Chondrocyte (in vitro differentiated cells): ENCODE measurements at places on chromosomes 5 and 9. TPM values are rescaled to one million over a fixed set of nuclear protein-coding genes. Genes with fewer than 3 reads are reported as not detected.

DNA sequence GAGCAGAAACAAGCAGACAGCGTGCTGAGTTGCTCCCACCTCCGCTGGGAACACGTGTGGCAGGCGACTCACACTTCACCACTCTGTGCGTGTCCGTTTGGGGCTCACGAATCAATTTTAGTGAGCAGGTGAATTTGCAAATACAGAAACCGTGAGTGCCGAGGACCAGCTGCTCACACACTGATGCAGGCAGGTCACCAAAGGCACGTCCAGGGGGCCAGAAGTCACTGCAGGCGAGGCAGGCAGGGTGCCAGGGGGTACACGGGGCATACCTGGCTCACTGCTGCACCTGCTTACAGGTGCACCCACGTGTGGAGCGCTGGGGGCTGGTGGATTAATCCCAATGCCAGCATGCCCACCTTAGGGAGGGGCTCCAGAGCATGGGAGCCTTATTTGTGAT lies 68.8 kb downstream of the ZNF354C start:
- peak; percentile 78 for DNase-seq
- H3K4me3 ChIP-seq = no peak overlapping the region
- H3K4me1 ChIP-seq = no peaks in the 10 kb centered on the region
- no peak overlapping the region for H3K27ac ChIP-seq

- DNase-seq = no peak
- peaks cover 36% of the 10 kb centered on the region for H3K4me1 ChIP-seq
- peaks cover 7% of the 10 kb centered on the region for H3K36me3 ChIP-seq
- H3K27ac ChIP-seq = peak overlapping the region; percentile 5
These were observed 243.6 kb upstream of the HAPLN1 start for GRCh38 chr5:83964271-83964670.

DNA sequence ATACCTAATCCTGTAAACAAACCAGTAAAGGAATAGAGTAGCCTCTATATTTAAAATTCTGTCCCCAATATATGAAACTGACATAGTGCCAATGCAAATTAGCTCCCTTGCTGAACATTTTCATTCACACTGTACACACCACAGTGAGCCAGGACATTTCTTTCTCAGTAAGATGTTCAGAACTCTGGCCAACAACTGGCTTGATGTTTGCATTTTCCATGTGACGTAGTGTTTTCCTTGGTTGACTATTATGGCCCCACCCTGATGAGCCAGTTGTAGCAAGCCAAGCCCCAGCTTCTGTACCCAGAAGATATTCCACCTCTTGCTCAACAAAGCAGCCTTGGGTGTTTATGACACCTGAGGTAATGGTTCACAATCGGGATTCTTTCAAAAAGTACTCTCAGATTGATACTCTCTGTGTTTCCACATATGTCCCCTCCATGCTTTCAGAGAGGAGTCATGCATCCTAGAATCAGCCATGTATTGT lies 17.7 kb upstream of the ANXA1 start:
- H3K27me3 ChIP-seq = no peaks in the 10 kb centered on the region
- no peak overlapping the region for H3K27ac ChIP-seq
- peaks cover 31% of the 10 kb centered on the region for H3K4me1 ChIP-seq
- no peaks in the 10 kb centered on the region for H3K36me3 ChIP-seq
- no peak overlapping the region for H3K4me3 ChIP-seq

DNA sequence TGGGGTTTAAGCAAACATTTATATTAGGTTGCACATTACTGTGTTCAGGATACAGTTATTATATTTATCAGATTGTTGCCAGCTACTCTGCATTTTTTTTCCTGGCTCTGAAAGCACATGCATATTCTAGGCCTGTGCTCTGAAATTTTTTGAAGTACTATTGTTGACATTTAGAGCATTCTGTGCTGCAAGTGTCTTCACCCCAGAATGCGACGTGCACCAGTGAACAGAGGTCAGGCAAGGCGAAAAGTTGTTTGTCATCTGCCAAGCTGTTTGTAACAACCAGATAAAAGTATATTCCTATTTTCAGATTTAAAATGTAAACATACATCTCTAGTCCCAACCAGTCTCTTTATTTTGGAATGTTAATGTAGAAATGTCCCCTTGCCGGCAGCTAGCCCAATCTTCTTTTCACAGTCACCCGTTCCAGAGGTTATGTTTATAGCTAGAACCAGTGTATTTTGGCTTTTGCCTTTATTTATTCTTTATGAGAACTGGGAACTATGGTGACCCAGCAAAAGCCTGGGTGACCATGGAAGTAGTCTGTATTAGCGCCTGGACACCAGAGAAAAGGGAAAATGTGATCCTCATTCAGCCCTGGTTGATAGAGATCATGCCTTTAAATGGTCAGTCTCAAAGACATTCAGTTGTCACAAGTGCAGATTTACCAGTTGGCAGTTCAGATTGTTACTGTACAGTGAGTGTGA lies 84.6 kb downstream of the NDUFAF2 start:
- no peak for DNase-seq
- no peaks in the 10 kb centered on the region for H3K36me3 ChIP-seq
- peaks cover 19% of the 10 kb centered on the region for H3K4me1 ChIP-seq
- H3K27ac ChIP-seq = no peak overlapping the region
- H3K27me3 ChIP-seq = no peaks in the 10 kb centered on the region

DNA sequence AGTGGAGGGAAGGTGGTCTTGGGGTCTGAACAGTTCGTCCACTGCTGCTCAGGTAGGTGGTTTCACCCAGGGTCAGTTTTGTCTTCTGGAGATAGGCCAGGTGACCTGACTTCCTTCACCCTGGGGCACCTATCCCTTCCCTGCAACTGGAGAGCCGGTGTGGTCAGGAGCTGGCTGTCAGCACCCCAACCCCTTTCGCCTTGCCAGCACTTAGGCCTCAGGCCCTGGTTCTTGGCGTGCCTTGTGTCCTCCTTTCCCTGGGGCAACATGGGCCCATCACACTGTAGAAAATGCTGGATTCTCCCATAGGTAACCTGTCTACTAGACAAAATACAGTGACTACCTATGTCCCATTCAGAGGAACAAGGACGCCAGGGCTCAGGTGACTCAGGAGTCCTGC lies 13.1 kb downstream of the PROP1 start:
- H3K27me3 ChIP-seq = peaks cover 8% of the 10 kb centered on the region
- no peak for DNase-seq

Gene LECT2
- not detected in 3 replicates for total RNA-seq

DNA sequence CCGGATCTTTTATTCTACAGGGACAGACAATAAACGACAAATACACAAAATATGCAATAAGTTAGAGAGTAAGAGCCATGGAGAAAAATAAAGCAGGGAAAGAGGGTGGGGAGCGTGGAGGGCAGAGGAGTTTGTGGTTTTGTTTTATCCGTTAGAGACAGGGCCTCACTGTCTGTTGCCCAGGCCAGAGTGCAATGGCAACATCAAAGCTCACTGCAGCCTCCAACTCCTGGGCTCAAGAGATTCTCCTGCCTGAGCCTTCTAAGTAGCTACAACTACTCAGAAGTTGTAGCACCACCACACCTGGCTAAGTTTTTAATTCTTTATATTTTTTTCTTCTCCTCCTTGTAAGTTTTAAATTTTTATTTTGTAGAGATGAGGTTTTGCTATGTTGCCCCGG lies 54.5 kb upstream of the CTNNA1 start:
- H3K4me1 ChIP-seq = peaks cover 29% of the 10 kb centered on the region
- no peak for DNase-seq
- no peaks in the 10 kb centered on the region for H3K36me3 ChIP-seq
- H3K27me3 ChIP-seq = no peaks in the 10 kb centered on the region
- H3K4me3 ChIP-seq = no peak overlapping the region

- no peaks in the 10 kb centered on the region for H3K36me3 ChIP-seq
- peak within 1 kb of the TSS; percentile 92 for H3K27ac ChIP-seq
- DNase-seq = no peak
- H3K4me3 ChIP-seq = peak within 1 kb of the TSS; percentile 91
- no peaks in the 10 kb centered on the region for H3K27me3 ChIP-seq
These were observed at the start of gene GTF3C4 for GRCh38 chr9:132670457-132671391. GTF3C4 (plus strand) TSS chr9:132670464; CDS start chr9:132670599, 135 bp downstream.

Gene IL4
- not detected in 3 replicates for total RNA-seq

DNA sequence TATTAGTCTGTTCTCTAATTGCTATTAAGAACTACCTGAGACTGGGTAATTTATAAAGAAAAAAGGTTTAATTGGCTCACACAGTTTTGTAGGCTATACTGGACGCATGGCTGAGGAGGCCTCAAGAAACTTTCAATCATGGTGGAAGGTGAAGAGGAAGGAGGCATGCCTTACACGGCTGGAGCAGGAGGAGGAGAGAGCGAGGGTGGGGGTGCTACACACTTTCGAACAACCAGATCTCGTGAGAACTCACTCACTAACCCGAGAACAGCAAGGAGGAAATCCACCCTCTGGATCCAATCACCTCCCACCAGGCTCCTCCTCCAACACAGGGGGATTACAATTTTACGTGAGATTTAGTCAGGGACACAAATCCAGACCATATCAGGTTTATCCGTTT lies 90.0 kb downstream of the RMI1 start:
- H3K4me1 ChIP-seq = no peaks in the 10 kb centered on the region
- H3K4me3 ChIP-seq = no peak overlapping the region
- no peaks in the 10 kb centered on the region for H3K27me3 ChIP-seq
- H3K36me3 ChIP-seq = no peaks in the 10 kb centered on the region
- no peak for DNase-seq

- H3K4me3 ChIP-seq = no peak overlapping the region
- H3K36me3 ChIP-seq = peaks cover 9% of the 10 kb centered on the region
- DNase-seq = no peak
- no peaks in the 10 kb centered on the region for H3K27me3 ChIP-seq
These were observed 89.9 kb upstream of the FSD1L start for GRCh38 chr9:105357937-105358336.

DNA sequence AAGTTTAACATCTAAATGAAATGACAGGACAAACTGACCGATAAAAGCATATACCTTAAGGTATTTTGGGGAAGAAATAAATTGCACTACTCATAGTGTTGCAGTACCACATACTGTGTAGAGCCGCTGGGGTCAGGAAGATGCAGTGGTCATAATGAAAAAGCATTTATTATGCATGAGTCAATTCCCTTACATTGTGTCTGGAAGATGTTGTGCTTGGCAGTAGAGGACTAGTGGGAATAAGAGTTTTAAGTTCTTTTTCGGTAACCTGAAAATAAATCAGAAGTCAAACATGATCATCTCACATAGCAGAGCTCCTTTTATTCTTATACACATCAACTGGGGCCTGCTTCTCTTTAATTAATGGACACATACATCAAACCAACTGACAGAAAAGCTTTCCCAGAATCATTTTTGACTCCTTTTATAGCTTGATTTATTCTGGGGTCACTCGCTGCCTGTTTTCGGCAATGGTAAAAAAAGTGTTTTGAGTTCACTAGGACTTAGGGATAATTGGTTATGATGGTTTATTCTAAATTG lies 262.5 kb upstream of the CHD1 start:
- H3K4me3 ChIP-seq = no peak overlapping the region
- no peaks in the 10 kb centered on the region for H3K36me3 ChIP-seq
- no peak for DNase-seq
- no peak overlapping the region for H3K27ac ChIP-seq

DNA sequence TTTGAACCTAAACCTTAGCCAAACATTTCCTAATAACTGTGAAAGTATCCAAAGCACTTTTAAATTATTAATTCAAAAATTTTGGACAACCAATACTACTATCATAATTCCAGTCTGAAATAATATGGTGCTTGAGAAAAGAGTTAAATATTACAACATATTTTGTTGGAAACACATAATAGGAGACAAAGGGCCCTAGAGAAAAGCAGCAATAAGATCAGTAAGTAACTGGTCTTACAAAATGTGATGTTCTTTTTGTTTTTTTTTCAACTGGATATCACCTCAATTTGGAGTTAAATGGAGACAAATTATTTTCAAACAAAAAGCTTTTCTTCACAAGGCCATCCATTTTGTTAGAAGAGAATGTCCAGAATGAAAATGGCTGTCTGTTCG lies 21.1 kb downstream of the SRFBP1 start:
- H3K4me1 ChIP-seq = peaks cover 22% of the 10 kb centered on the region
- no peak overlapping the region for H3K27ac ChIP-seq
- H3K4me3 ChIP-seq = no peak overlapping the region
- H3K36me3 ChIP-seq = peaks cover 2% of the 10 kb centered on the region

DNA sequence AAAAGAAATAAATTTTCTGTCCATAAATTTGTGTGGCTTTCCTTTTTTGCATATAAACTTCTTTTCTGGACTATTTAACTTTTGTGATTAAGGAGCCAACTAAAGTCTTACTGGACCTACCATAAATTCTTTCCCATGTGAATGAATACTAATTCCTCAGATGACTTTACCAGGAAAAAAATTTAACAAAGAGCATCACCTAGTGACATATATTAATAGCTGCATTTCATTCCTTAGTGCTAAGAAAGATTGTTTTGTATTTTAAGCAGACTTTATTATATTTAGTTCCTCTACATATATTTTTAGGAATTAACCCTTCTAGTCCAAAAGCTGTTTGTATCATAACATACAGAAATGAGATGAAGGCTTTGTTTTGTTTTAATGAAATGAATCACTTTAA lies 64.4 kb downstream of the C9orf85 start:
- H3K4me3 ChIP-seq = no peak overlapping the region
- no peak overlapping the region for H3K27ac ChIP-seq
- H3K4me1 ChIP-seq = no peaks in the 10 kb centered on the region
- no peak for DNase-seq
- peaks cover 4% of the 10 kb centered on the region for H3K36me3 ChIP-seq
- H3K27me3 ChIP-seq = no peaks in the 10 kb centered on the region

Gene ADAMTS2
- 17.9 to 93.2 TPM (median 91.2 TPM) in 3 replicates for total RNA-seq

Gene IFNA13
- not detected in 3 replicates for total RNA-seq

GRCh38 chr9:124906966-124907365 lies 33.9 kb downstream of the GOLGA1 start:
- DNase-seq = no peak
- peaks cover 10% of the 10 kb centered on the region for H3K4me1 ChIP-seq
- no peak overlapping the region for H3K27ac ChIP-seq

DNA sequence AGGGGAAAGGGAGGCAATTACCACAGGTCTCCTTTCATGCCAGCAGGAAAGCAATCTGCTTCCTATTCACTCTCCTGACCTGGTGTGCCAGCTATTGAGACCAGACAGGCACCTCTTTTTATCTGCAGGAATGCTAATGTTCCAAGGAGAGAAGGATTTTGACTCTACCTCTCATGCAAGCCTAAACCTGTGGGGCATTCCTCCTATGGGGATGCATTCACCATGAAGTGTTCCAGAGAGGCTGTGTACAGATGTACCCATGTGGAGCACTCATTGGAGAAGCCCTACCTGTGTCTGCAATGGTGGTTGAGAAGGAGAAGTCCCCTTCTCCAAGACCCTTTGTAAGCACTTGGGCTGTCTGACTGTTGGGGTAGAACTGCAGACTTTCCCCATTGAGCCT lies 45.4 kb upstream of the EDIL3 start:
- no peak for DNase-seq
- no peak overlapping the region for H3K27ac ChIP-seq
- H3K4me1 ChIP-seq = peaks cover 35% of the 10 kb centered on the region
- H3K4me3 ChIP-seq = no peak overlapping the region

DNA sequence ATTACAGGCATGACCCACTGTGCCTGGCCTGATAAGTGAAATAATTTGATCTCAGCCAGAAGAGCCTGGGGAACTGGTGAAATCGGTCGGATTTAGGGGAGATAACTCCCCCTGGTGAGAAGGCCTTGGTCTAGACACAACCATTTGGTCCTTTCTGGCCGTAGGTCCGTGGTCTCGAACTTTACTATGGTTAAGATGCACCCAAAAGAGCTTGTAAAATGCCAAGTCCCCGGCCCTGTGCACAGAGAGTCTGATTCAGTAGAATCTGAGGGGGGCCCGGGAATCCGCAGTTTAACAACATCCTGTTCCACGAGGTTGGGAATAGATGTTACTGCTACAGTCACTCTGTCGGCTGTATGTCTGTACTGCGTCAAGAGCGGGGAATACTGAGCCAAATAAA lies 140.7 kb downstream of the C9orf50 start:
- no peaks in the 10 kb centered on the region for H3K36me3 ChIP-seq
- H3K27me3 ChIP-seq = no peaks in the 10 kb centered on the region
- H3K4me3 ChIP-seq = no peak overlapping the region
- DNase-seq = no peak

- peaks cover 5% of the 10 kb centered on the region for H3K27me3 ChIP-seq
- H3K27ac ChIP-seq = no peak overlapping the region
- DNase-seq = no peak
These were observed 173.0 kb downstream of the MAST4 start for GRCh38 chr5:66769030-66769733.

Gene RNF14
- total RNA-seq = 80.4 to 83.6 TPM (median 83.5 TPM) in 3 replicates
